ENCODE measurements at places on chromosomes 12 and 14.

DNA sequence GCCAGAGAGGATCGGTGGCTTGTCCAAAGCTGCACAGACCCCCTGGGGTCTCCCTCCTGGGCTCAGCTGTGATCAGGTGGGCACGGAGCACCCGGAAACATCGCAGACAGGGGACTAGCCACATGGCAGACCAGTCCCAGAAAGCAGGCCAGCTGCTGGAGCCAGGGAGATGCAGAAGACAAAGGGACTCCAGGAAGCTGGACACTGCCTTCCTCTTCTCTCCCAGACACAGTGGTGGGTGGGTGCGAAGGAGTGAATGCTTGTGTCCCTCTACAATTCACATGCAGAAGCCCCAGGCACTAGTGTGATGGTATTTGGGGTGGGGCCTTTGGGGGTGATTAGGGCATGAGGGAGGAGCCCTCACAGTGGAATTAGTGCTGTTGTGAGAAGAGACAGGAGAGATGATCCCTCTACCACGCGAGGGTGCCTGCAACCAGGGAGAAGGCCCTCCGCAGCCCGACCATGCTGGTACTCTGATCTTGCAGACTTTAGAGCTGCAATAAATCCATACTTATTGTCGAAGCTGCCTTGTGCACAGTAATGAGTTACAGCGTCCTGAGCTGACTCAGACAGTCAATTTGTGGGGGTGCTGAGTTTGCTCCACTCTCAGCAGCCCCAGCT lies 95.2 kb downstream of the CALM1 start:
- DNase-seq = no peak

- no peak for DNase-seq
Measured at GRCh38 chr14:83320837-83321236, 1787.2 kb upstream of the SEL1L start.

DNA sequence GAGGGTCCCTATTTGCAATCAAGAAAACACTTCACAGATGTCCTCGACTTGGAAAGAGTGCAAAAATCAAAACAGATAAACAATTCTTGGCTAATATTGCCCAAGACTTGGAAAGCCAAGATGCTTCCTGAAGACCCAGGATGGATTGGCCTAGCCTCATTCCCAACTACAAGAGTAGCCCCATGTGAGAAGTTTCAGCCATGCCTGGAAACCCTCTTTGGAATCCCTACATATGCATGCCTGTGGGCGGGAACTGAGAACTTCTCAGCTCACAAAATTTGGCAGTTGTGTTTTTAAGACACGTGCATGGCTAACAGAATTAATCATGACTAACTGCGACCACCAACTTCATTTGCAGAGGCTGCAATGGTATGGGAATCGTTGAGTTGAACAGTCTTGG lies 283.2 kb upstream of the TBX3 start:
- no peak for DNase-seq

- DNase-seq = no peak
Measured at GRCh38 chr12:50718760-50719159, 45.1 kb upstream of the ATF1 start.

DNA sequence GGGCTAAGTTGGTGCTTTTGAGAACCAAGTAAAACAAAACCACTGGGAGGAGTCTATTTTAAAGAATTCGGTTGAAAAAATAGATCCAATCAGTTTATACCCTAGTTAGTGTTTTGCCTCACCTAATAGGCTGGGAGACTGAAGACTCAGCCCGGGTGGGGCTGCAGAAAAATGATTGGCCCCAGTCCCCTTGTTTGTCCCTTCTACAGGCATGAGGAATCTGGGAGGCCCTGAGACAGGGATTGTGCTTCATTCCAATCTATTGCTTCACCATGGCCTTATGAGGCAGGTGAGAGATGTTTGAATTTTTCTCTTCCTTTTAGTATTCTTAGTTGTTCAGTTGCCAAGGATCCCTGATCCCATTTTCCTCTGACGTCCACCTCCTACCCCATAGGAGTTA lies 1.8 kb upstream of the RAB5B start:
- DNase-seq = no peak

- DNase-seq = no peak
Measured at GRCh38 chr14:58941629-58942028, 246.8 kb upstream of the DAAM1 start.

DNA sequence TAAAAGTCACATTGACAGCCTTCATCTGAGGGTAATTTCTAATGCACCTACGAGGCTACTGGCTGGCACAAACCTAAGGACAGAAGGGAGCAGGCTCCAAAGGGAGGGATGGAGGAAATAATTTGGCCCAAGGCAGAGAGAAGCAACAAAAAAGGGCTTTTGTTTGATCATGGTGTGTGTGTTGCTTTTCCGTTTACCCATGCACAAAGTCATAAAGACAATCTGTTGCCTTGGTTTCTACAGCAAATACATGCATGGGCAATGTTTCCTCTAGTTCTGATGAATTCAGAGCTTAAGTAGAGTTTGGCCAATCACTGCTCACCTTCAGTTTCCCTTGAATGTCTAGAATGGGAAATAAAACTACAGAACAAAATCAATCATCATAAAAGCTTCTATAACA lies 262.5 kb upstream of the CAND1 start:
- DNase-seq = no peak

Measured in iPS-NIHi11 (cell line).